ENCODE measurements at places on chromosomes 16 and 17.

- DNase-seq, result no peak
Observed at GRCh38 chr16:76108460-76108859, 168.7 kb upstream of the CNTNAP4 start.

- DNase-seq, result no peak
Observed at GRCh38 chr16:20409398-20410120, at the start of gene ACSM5. Gene ACSM5 (plus strand): TSS chr16:20409534. CDS start chr16:20411485, 1,951 bp downstream.

- DNase-seq, result no peak
Observed at GRCh38 chr17:79014158-79014758, 4.7 kb upstream of the CANT1 start.

DNA sequence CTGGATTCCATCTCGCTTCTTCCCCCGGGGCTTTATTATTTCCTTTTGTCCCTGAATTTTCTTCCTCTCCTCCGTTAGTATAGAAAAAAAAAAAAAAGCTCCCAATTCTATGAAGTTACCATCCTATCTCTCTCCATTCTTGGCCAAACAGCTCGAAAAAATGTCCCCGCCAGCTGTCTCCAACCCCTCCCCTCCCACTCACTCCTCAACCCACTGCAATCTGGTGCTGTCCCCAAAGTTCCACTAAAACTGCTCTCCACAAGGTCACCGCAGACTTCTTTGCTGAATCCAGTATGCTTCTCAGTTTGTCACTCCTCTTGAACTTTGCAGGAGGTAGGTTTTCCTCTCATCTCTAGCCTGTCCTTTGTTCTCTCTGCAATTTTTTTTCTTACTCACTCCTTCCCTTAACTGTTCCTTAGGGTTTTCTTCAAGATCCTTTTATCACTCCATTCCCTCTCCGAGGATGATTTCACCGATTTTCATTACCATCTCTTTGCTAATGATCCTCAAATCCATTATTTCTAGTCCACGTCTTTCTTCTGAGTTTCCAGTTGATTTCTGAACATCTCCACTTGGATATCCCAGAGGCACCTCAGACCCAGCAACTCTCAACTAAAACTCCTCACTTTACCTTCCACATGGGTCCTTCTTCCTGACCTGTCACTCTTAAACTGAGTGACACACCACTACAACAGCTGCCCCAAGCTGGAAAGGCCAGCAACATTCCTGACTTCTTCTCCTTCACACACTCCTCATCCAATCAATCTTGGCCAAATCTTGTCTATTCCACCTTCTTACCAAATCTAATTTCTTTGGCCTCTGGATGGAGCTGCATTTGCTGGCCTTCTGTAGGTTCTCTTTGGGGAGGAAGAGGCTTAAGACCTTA, 1.5 kb upstream of the SUMO2 start:
- DNase-seq, result no peak

DNA sequence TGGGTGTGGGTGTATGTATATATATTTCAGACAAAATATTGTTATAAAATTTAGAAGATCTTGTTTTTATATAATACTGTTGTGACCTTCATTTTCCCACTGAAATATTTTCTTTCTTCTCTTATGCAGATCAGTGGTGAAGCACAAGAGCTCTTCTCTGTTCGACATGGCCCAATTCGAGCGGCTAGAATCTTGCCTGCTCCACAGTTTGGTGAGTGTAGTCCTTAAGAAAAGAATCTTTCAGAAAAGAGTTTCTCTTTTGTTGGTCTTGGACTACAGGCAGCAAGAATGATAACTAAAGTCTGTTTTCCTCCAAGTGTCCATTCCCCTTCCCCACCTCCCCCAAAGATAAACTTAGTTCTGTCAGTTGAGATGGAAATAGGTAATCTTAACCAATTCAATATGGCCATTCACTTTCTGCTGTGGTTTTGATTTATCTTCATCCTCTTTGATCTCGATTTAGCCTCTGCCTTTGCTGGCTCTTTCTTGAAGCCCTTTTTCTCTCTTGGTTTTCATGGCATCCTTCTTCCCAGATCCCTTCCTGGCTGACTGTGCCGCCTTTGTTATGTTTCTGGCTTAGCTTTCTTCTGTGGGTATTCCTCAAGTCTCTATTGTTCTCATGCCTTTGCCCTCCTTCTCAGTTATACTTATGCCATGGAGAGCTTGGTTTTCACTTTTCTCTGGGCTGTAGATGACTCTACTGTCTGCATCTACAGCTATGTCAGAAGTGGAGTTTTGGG, 69.6 kb downstream of the BCAS3 start:
- DNase-seq, result no peak

Data from T-helper 1 cell (primary cell).